ENCODE measurements at places on chromosomes 7 and 10.

DNA sequence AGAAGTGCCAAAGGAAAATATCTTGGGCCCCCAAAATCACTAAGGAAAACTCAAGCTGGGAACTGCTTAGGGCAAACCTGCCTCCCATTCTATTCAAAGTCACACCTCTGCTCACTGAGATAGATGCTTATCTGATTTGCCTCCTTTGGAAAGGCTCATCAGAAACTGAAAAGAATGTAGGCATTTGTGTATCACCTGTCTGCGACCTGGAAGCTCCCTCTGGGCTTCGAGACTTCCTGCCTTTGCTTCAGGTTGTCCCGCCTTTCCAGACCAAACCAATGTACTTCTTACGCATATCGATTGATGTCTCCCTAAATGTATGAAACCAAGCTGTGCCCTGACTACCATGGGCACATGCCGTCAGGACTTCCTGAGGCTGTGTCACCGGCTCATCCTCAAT is 14.5 kb upstream of the LRRC72 start:
- DNase-seq, result no peak

- no peak for DNase-seq
Observed at GRCh38 chr7:120218712-120219111, 54.3 kb upstream of the KCND2 start.

DNA sequence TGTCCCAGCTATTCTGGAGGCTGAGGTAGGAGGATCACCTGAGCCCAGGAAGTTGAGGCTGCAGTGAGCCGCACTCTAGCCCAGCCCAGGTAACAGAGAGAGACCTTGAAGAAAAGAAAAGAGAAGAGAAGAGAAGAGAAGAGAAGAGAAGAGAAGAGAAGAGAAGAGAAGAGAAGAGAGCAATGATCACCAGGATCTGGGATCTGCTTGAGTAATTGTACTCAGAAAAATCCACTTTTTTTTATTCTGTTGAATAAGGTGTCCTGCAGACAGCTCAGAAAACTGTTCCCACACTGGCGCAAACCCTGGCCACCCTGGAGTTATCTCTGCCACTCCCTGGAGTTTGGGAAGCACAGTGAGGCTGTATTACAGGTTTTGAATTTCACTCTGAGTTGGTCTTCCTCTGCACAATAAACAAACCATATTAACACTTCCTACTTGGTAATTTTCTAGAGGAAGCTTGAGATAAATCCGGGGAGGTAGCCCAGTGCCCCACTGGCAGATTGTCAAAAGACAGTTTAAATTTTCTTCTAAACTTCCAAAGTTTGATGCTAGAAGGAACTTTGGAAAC is 9.6 kb upstream of the OAT start:
- DNase-seq, result no peak

GRCh38 chr10:114810926-114811325 is 10.7 kb upstream of the FHIP2A start:
- DNase-seq, result no peak

- DNase-seq, result no peak
Observed at GRCh38 chr10:33704214-33704830, 369.9 kb upstream of the NRP1 start.

- DNase-seq, result no peak
Observed at GRCh38 chr10:132876131-132876860, 66.1 kb downstream of the CFAP46 start.

DNA sequence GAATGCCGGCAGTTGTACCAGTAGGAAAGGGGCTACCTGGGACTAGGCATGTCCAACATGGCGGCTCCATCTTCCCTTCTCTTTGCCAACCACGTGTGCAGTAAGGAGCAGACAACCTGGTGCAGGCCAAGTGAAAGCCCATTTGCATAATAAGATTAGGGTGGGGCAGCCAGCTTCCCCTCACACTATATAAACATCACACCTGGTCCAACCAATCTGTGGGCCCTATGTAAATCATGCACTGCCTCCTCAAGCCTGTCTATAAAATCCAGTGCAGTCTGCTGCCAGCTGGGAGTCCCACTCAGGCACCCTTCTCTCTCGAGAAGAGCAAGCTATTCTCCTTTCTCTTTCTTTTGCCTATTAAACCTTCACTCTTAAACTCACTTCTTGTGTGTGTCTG is 429.3 kb downstream of the CALN1 start:
- DNase-seq, result no peak

DNA sequence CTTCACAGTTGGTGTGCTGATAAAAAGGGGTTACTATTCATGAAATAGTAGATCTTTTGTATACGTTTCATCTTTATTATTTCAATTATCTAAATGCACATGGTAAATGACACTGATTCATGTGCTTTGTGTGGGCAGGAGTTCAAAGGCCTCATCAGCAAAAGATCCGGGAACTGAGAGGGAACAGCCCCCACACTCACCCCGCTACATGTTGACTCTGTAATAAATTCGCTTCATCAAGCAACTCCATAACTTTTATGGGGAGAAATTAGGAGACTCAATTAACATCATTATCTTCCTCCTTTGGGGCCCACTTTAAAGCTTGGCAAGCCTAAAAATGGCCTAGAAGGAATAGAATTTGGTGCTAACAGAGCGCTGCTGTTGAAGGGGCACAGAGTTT is 250.7 kb upstream of the BMPER start:
- DNase-seq, result no peak

DNA sequence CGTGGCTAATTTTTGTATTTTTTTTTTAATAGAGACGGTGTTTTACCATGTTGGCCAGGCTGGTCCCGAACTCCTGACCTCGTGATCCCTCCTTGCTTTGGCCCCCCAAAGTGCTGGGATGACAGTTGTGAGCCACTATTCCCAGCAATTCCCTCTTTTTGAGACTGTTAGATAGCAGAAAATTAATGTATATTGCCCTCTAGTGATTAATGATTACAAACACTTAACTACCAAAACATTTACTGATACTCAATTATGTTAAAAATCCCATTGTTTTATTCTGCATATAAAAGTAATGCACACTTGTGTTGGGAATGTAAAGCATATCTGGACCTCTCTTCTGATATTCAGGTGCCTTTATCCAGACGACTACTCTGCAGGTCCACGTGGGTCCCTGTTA is 41.2 kb upstream of the COBL start:
- no peak for DNase-seq

- DNase-seq, result no peak
Observed at GRCh38 chr7:136870866-136871487, 2.5 kb downstream of the CHRM2 start.

GRCh38 chr7:2164646-2165045 is 68.1 kb downstream of the MAD1L1 start:
- DNase-seq, result no peak

DNA sequence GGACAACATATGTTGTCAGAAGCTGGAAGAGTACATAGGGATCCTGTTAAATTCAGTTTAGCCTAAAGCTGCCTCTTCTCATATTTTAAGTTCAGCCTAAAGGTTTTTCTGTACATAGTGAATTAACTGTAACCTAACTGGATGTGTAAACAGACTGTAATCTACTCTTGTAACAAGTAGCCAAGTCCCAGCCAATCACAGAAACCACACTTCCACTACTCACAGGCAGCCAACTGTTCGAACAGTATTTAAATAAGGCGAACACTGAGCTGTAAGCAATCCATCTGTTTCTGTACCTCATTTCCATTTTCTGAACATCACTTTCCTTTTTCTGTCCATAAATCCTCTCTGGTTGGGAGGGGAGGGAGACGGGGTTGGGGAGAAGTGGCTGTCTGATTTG is 15.0 kb upstream of the STN1 start:
- DNase-seq, result no peak

GRCh38 chr7:132257253-132257652 is 319.0 kb downstream of the PLXNA4 start:
- DNase-seq, result no peak

GRCh38 chr7:116588641-116589594 is 64.1 kb downstream of the CAV1 start:
- no peak for DNase-seq

DNA sequence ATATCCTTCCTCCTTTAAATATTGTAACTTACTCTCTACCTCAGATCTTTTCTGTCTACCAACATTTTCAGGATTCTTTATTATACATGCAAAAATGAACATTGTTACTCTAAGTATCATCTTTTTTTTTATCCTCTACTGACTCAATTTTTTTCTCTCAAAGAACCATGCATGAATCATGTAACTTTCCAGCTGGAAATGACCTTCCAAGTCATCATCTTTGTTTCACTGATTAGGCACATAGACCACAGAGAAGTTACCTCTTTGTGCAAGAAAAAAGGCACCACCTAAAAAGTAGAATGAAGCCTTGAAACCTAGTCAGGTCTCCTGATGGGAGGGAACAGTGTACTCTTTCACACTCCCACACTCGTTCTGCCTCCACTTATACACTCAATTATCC is 234.9 kb downstream of the HGF start:
- DNase-seq, result no peak

DNA sequence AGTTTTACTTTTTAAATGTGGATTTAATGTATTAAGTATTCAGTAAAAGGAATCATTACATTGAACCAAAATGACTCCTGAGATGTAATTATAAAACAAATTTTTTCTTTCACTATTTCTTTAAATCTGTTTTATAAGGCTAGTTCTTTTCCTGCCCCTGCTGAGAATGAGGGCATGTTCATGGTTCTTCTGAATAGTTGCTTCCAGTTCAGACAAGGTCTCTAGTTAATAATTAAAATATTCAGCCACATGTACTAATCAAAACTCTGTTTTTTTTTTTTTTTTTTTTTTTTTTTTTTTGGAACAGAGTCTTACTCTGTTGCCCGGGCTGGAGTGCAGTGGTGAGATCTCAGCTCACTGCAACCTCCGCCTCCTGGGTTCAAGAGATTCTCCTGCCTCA is 321.2 kb downstream of the DNAJB9 start:
- DNase-seq, result no peak

DNA sequence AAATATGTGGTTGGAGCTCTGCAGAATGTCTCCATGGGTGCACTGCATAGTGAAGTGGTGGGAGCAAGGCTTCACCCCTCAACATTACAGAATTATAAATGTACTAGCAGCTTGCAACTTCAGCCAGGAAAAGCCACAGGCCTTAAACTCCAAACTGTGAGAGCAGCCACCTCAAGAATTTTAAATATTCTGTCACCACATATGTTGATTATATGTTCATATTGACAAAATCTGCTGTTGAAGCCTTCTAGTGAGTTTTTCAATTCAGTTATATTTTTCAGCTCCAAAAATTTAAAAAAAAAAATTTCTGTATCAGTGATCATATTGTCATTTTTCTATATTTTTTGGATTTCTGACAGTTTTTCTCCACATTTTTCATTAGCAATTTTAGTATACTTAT is 30.9 kb upstream of the AKR1C2 start:
- no peak for DNase-seq

GRCh38 chr7:20561466-20561865 is 54.0 kb upstream of the ABCB5 start:
- DNase-seq, result no peak

DNA sequence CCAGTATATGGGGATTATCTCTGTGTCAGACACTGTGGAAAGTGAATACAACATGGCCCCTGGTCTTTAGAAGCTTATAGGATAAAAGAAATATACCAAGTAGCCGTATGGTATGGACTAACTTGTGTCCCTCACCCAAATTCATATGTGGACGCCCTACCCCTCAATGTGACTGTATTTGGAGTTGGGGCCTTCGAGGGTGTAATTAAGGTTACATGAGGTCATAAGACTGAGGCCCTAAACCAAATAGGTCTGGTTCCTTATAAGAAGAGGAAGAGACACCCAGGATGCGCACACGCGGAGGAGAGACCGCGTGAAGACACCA is 36.3 kb downstream of the ASB13 start:
- DNase-seq, result no peak

- no peak for DNase-seq
Observed at GRCh38 chr10:59674215-59674836, 35.3 kb downstream of the SLC16A9 start.

GRCh38 chr10:121942749-121943416 is 15.1 kb upstream of the ATE1 start:
- DNase-seq, result no peak

GRCh38 chr7:149872419-149873073 is 1.2 kb upstream of the ATP6V0E2 start:
- no peak for DNase-seq

- no peak for DNase-seq
Observed at GRCh38 chr7:95481271-95482165, 4.2 kb upstream of the ASB4 start.

DNA sequence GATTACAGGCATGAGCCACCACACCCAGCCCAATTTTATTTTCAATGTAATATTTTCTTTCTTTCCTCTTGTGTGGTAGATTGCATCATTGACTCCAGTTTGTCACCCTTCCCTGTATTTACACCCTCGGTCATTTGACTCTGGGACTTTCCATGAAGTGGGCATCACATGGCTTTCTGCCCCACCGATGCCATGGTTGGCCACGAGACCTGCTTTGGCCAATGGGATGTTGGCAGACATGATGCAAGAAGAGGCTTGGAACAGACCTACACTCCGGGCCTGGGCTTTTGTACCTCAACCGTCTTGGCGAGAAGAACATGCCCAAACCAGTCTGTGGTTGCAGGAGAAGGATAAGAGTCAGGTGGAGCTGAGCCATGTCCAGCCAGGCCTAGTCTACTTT is 38.8 kb upstream of the CACUL1 start:
- DNase-seq, result no peak

GRCh38 chr10:124179308-124180043 is 86.1 kb upstream of the CHST15 start:
- no peak for DNase-seq

DNA sequence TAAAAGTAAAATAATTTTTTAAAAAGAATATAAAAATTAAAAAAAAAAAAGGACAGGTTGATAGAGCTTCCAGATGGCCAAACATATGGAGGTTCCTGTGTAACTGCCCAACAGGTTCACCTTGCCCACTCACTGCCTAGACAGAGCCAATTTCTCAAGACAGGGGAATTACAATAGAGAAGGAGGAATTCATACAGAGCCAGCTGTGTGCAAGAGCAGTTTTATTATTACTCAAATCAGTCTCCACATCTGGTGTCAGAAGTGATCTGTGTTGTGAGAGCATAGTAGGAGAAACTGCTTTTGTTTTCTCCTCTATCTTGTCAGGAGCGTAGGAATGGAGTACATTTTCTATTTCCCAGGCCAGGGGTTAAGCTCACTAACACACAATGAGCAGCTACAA is 31.0 kb downstream of the C7orf33 start:
- no peak for DNase-seq

GRCh38 chr7:935164-935873 is 19.2 kb downstream of the ADAP1 start:
- no peak for DNase-seq

- no peak for DNase-seq
Observed at GRCh38 chr10:85557077-85557476, 809.5 kb downstream of the GRID1 start.

GRCh38 chr10:5071411-5072198 is 22.6 kb upstream of the AKR1C3 start:
- DNase-seq, result no peak

GRCh38 chr10:103154521-103155299 is 38.4 kb downstream of the NT5C2 start:
- no peak for DNase-seq

DNA sequence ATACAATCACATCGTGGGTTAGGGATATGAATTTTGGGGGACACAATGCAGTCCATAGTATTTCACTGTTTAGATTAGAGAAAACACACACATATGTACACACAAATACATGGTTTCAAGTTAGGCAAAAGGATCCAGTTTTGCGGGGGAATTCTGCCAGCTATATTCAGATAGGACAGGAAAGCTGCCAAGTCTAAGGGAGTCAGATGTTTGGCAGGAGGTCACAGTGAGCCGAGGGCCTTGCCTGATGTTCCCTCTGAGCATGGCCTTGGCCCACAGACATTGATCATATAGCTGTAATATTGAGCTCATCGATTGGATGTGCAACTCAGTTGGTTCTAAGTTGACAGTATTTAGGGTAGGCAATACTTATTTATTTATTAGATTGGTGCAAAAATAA is 122.8 kb downstream of the ADRA2A start:
- no peak for DNase-seq

GRCh38 chr10:122350893-122351292 is 23.6 kb upstream of the PLEKHA1 start:
- no peak for DNase-seq
